Panc1 (cell line): ENCODE measurements at places on chromosomes 13 and 19. TPM values are rescaled to one million over a fixed set of nuclear protein-coding genes. Genes with fewer than 3 reads are reported as not detected.

GRCh38 chr13:52896827-52897659 lies 48.6 kb upstream of the PCDH8 start:
- H3K27ac ChIP-seq: no peak overlapping the region
- no peaks in the 10 kb centered on the region for H3K27me3 ChIP-seq
- peak; percentile 5 for DNase-seq
- no peaks in the 10 kb centered on the region for H3K36me3 ChIP-seq
- H3K4me1 ChIP-seq: no peaks in the 10 kb centered on the region

GRCh38 chr19:45960595-45961235 lies 12.9 kb downstream of the NOVA2 start:
- DNase-seq: no peak
- H3K36me3 ChIP-seq: no peaks in the 10 kb centered on the region
- H3K27me3 ChIP-seq: no peaks in the 10 kb centered on the region
- no peaks in the 10 kb centered on the region for H3K4me1 ChIP-seq
- H3K4me3 ChIP-seq: no peak overlapping the region

Gene WDFY2
- total RNA-seq: 7.8 TPM

- H3K4me3 ChIP-seq: no peak overlapping the region
- DNase-seq: no peak
- H3K27ac ChIP-seq: no peak overlapping the region
- no peaks in the 10 kb centered on the region for H3K36me3 ChIP-seq
- H3K4me1 ChIP-seq: no peaks in the 10 kb centered on the region
Observed at GRCh38 chr13:87287721-87288120, 383.4 kb upstream of the SLITRK5 start.

Gene CABP5
- total RNA-seq: not detected

Gene ZNF555
- 7.3 TPM for total RNA-seq

Gene SHISA7
- 0.03 TPM for total RNA-seq

Gene TMEM255B
- 26.3 TPM for total RNA-seq

Gene TPGS1
- 17.6 TPM for total RNA-seq

GRCh38 chr13:26037302-26037701 lies 14.5 kb downstream of the SHISA2 start:
- no peak overlapping the region for H3K27ac ChIP-seq
- H3K27me3 ChIP-seq: no peaks in the 10 kb centered on the region
- DNase-seq: no peak
- H3K4me1 ChIP-seq: no peaks in the 10 kb centered on the region
- no peaks in the 10 kb centered on the region for H3K36me3 ChIP-seq

Gene ZNF540
- total RNA-seq: 0.39 TPM
